ENCODE measurements at places on chromosomes 6 and 20.

GRCh38 chr20:10524034-10524476 lies 89.0 kb downstream of the SLX4IP start:
- no peak for DNase-seq

- no peak for DNase-seq
Observed at GRCh38 chr6:11722805-11723631, 55.6 kb downstream of the ADTRP start.

GRCh38 chr20:20992686-20993360 lies 113.3 kb downstream of the LINC00237 start:
- DNase-seq, result no peak

DNA sequence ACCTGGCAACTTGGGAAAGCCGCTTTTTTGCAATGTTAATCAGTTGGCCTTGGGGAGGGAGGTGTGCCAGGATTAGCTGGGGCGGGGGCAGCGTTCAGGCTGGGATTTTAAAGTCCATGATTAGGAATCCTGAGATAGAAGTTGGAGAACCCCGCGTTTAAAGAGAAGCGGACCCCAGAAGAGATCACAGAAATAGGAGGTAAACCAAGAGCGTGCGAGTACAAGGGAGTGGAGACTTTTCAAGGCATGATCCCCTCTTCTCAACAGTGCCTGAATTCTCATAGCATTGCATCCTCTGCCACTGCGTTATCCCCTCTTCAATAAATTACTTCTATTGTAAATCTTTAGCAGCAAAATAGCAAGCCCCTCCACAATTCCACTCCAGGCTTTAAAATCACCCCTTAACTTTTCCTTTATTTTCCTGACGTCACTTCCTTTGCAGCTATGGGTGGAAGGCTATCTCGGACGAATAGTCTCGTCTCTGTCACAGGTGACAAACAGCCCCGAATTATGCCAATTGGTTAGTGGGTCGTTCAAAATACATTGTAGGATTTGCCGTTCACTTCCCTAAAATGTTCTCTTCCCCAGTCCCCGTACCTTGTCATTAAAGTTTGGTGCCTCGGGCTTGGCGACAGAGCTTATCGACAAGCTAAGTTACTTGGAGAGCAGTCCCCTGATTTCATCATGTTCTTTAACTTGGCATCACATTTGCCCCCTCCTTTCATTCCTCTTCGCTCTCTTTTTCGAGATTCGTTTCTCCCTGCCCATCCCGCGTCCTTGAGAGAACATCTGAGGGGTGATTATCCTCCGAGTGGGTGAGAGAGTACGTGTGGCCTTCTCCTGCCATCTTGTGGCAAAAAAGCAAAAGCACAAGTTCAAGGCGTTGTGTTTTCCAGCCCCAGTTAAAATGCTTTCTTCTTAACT lies 17.1 kb downstream of the OR2B2 start:
- DNase-seq, result no peak

DNA sequence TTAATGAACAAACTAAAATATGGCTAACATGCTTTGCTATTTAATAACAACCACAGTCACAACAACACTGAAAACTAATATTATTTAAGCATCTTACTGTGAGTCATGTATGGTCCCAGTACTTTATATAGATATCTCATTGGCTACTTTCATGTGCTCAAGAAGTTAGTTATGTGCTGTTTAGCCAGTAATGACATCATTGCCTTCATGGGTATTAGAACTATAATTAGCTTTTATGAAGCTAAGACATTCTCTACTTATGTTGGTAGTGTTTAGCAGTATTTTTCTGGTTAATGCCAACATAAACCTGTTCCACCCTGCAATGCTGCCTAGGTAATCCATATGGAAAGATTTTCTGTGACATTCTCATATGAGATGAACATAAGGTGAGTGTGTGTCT lies 56.1 kb downstream of the ADGRG6 start:
- DNase-seq, result no peak

DNA sequence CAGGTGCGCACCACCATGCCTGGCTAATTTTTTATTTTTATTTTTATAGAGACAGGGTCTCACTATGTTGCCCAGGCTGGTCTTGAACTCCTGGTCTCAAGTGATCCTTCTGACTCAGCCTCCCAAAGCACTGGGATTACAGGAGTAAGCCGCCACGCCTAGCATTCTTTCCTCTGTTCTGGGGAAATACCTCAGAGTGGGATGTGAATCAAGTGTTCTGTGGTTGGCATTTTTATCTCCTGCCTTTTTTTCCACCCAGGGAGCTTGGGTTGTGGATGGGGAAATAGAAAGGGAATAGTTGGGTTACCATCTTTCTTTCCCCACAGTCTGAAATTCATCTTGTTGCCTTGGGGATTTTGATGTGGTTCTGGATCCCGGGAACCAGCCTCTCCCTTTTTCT lies 24.1 kb downstream of the TFAP2C start:
- DNase-seq, result no peak

GRCh38 chr6:131054392-131055250 lies 8.4 kb downstream of the EPB41L2 start:
- no peak for DNase-seq

DNA sequence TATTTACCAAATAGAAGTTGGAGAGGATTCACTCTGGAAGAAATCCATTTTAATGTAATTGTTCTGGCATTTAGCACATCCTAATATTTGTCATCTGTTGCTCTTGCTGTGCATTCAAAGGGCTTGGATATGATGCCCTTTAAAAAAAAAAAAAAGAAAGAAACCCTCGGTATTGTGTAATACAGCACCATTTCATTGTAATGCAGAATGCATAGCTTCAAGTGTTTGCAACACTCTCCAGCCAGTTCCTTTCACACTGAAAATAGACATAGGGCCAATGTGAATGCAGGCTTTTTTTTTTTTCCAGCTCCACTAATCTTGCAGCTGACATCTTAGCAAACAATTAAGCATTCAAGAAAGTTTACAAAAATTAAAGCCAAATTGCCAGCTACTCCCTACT lies 197.4 kb upstream of the POU3F2 start:
- no peak for DNase-seq

GRCh38 chr6:34384321-34385153 lies 7.9 kb downstream of the NUDT3 start:
- DNase-seq, result no peak

GRCh38 chr6:48560408-48560807 lies 449.4 kb upstream of the PTCHD4 start:
- no peak for DNase-seq

DNA sequence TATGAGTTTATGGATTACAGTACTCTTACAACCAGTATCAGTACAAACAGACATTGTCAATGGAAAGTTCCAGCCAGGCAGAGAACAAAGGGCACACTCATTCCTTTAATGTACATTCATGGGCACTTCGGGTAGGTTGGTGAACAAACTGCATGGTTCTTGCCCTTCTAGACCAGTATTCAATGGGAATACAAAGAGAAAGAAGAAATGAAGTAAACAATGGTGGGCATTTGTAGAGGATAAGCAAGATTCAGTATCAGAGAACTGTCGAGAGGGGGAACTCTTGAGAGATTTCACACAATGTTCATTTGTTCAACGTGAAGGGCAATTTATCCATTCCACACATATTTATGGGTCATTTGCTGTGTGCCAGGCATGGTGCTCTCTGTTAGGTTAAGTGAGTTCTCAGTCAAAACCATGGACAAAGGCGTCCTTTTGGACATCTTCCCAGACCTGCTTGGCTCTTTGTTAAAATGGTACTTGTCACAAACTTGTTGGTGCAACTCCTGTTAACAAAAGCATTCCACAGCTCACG lies 714.8 kb downstream of the DHX35 start:
- DNase-seq, result no peak

- no peak for DNase-seq
Observed at GRCh38 chr6:56840467-56841380, 114.2 kb upstream of the BEND6 start.

DNA sequence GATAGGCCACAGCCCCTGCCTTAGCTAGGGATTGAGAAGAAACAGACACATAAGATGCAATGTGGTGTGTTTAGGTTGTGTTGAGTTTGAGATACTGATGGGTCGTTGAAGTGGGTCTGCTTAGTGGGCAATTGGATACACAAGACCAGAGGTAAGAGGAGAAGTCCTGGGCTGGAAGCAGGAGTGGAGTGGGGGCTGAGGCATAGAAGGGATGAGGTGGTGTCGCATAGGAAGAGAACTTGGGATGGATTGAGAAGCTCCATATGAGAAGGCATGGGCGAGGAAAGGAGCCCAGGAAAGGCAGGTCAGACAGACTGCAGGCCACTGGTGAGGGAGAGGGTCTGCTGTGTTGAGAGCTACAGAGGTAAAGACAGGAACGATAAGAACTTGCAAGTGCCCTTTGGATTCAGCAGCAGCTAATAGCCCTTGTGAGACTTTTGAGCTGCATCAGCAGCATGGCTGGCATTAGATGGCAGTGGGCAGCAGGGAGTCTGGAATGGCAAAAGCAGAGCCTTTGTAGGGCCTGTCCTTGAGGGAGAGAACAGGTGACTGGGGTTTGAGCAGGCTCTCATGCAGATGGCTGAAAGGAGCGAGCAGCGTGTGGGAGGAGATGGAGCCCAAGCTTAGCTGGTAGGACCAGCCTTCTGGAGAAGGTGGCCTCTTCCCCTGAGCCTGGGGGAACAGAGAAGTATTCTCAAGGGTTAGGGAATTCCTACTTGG lies 33.2 kb downstream of the PLCG1 start:
- DNase-seq, result no peak

- DNase-seq, result no peak
Observed at GRCh38 chr6:140007525-140007924, 633.1 kb upstream of the CITED2 start.

GRCh38 chr6:87723170-87724078 lies 21.4 kb upstream of the AKIRIN2 start:
- no peak for DNase-seq

DNA sequence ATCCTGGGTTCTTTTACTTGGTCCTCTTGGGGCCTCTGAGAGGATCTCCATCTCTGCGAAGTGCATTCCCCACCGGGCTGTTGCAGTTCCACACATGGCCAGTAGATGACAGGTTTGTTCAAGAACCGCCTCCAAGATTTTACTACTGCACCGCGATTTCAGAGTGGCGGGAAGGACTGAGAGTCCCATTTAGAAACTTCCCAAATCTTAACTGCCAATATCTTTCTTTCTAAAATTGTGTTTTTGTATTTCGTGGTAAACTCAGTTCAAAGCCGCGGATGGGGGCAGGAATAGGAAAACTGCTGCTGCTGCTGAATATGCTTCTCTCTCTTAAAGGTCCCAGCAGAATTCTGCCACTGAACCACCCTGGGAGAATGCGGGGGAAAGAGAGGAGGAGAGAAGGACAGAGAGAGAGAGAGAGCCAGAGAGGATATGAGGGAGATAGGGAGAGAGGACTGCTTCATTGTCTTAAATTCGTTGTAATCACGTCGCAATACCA lies 8.6 kb upstream of the BTNL2 start:
- no peak for DNase-seq

DNA sequence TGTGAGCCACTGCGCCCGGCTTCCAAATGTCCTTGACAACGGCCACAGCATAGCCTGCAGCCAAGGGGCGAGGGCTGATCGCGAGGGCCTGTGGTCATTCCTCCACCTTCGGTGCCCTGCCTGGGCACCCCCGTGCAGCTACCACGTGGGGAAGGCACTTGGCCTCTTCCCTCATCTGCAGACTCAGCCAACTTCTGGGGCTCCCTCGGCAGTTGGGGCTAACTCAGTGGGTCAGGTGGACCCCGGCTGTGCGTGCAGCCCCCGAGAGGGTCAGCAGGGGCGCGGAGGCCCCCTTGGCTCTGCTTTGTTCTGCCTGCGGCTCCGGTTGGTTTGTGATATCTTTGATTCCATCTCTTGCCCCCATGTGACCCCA lies 52.9 kb upstream of the BHLHE23 start:
- DNase-seq, result no peak

GRCh38 chr20:58944610-58945009 lies 36.4 kb upstream of the NELFCD start:
- no peak for DNase-seq

DNA sequence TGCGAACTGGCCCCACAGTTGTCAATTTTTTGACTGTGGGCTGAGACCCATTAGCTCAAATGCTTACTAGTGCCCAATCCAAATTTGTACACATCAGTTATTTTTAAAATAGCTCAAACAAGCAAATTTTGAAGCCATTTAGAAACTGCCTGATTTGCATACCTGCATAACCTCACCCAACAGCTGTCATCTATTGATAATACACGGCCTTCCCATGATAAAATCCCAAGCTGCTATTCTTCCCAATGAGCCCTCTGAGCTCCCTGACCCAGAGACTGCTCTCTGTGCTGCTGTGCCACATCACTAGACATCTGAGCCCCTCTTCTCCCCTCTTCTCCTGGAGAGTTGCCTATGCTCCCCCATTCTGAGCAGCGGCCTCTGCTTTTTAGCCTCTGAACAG lies 140.5 kb upstream of the EEF1E1 start:
- no peak for DNase-seq

DNA sequence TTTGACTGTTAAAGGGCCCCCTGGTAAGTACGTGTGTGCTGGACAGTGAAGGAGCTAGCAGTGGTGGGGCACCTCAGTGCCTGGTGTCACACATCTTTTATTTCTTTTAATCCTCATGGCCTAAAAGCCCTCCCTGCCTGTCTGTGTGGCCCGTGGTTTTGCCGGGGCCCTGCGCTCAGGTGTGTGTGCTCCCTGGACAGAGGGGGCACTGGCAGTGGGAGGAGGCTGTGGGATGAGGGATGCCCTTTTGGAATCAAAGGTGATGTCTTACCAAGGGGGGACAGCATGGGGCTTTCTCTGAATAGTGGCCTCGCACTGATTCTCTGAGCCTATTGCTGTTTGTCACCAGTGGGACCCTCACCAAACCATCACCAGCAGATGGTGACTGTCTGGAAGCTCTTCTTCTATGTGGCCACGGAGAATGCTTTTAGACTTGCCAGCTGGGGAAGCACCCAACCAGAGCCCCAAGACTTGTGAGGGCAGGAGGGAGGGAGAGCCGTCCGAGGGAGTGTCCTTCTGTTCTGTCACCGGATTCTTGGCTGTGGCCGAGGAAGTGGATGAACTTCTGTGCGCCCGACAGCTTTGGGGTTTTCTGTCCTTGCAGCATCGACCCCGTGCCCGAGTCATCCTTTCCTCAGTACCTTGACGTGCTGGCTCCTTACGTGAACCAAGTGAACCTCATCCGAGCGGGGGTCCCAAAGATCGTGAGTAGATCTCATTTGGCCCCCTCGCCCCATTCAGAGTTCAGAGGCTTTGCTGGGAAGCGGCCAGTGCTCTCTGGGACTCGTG lies 18.1 kb downstream of the PNLDC1 start:
- no peak for DNase-seq

DNA sequence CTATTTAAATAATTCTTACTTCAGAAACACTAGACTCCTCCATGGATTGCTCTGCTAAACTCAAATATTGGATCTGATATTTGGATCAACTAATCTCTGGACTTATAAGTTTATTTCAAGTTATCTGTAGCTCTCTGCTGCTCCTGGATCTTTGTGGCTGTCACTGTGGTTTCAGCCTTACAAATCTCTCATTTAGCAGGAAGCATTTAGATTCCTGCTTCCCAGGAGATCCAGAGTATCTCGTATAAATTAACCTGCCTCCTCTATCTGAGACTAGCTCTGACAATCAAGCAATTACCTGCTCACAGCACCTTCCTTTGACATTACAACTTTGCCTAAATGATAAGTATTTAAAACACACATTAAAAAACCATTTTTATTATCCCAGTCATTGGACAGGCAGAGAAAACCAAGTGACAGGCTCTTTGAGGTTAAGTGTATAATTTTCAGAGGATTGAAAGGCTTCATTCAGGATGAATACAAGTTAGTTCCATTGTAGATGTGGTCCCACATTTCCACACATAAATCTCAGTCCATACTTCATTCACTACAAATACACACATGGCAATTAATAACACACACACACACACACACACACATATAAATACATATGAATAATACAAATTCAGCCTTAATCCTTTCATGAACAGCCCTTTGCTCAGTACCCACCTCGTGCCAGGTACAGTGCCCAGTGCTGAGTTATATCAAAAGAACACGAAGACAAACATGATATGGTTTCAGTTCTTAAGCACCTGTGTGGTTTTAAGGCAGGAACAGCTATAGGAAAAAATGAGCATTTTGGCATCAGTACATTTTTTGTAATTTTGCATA lies 55.5 kb upstream of the PLCB1 start:
- DNase-seq, result no peak
